ENCODE measurements at places on chromosomes 6 and 20.

- DNase-seq: no peak
Measured at GRCh38 chr20:60561052-60561451, 602.8 kb downstream of the CDH26 start.

GRCh38 chr6:80331522-80331921, 225.1 kb downstream of the BCKDHB start:
- no peak for DNase-seq

- DNase-seq: no peak
Measured at GRCh38 chr6:66190858-66191257, 483.8 kb upstream of the EYS start.

GRCh38 chr6:49300443-49300842, 162.6 kb downstream of the MMUT start:
- DNase-seq: no peak

GRCh38 chr20:4160761-4161305, 145.5 kb upstream of the RNF24 start:
- DNase-seq: no peak

- DNase-seq: no peak
Measured at GRCh38 chr20:37437676-37438075, 83.4 kb upstream of the NNAT start.

DNA sequence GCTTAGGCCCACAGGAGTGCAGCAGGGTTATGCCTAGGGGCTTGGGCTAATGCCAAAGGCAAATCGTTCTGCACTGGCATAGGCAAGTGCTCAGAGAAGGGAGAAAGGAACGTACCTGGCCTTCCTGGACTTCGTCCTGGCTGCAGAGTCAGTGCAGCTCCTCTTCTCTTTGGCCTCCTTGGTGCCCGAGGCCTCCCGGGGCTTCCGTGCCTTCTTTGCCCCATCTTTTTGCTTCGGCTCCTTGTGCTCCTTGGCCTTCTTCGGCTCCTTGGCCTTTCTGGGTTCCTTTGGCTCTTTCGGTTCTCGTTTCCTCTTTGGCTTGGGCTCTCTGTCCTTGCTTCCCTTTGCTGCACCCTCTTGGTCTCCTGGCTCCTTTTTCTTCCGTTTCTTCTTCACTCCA, 85.2 kb downstream of the CHD6 start:
- DNase-seq: no peak

DNA sequence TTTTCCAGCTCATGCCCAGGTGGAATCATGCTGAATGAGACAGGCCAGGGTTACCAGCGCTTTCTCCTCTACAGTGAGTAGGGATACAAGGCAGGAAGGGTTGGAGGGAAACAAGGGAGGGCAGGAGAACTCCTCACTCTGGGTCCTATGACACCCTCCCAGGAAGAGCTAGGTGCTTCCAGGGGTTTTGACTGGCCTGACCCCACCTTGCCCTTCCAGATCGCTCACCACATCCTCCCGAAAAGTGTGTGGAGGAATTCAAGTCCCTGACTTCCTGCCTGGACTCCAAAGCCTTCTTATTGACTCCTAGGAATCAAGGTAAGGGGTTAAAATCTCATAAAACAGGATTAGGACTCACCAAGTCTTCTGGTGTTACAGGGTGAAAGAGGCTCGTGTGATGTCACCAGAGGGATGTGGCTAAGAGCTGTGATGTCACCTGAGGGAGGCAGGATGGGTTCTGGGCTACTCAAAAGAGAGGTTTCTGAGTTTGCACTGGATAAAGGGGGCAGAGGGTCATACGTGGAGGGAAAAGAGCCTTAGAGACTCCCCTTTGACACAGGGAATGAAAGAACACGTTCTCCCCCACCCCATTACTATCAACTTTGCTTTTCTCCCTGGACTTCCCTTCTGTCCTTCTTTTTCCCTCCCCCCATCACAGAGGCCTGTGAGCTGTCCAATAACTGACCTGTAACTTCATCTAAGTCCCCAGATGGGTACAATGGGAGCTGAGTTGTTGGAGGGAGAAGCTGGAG, 1.9 kb downstream of the APOM start:
- DNase-seq: no peak

- DNase-seq: no peak
Measured at GRCh38 chr6:141153563-141153962, 979.2 kb upstream of the GJE1 start.

DNA sequence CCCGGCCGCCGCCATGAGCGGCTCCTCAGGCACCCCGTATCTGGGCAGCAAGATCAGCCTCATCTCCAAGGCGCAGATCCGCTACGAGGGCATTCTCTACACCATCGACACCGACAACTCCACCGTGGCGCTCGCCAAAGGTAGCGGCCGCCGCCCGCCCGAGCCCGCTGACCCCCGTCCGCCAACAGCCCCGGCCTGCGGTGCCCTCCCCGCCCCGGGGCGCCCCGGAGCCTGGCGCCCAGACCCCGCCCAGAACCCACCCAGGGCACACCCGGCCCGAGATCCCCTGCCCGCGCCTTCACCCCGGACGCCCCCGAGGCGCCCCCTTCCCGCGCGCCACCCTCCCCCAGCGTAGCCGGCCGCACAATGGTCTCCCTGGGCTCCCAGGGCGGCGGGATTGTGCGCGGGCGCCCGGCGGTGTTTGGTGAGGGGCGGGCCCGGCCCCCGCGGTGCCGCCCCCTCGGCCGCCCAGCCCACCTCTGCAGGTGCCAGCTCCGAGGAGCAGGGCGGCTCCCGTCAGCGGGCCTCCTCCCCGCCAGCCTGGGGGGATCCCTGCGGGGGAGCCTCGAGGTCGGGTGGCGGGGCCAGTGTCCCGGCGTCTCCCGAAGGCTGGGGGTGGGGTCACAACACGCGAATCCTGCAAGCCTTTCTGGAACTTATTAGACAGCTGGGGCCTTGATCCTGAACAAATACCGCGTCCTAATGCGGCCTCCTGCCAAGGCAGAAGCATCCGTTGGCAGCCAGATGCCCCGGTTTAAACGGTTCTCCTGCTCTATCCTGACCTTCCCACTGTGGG, 577 bp downstream of the LSM14B start:
- DNase-seq: no peak
